ENCODE measurements at places on chromosomes 3 and 15.

- DNase-seq, result peak; percentile 87
Observed at GRCh38 chr3:197298341-197298944, at the start of gene DLG1. TSS of gene DLG1 (minus strand) at chr3:197298612. CDS start at chr3:197297204, 1,408 bp downstream.

DNA sequence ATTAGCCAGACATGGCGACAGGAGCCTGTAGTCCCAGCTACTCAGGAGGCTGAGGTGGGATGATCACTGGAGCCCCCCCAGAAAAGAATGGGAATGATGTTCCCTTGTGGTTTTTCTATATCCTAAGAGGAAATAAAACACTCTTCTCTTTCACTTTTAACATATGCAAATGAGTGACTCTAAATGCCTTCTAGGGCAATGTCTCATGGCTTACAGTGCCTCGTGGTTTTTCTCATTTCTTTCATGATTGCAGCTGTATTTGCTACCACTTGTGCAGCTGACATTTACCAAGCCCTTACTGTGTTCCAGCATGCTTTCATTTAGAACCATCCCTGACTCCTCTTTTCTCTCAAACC lies 26.4 kb downstream of the STOML1 start:
- no peak for DNase-seq

DNA sequence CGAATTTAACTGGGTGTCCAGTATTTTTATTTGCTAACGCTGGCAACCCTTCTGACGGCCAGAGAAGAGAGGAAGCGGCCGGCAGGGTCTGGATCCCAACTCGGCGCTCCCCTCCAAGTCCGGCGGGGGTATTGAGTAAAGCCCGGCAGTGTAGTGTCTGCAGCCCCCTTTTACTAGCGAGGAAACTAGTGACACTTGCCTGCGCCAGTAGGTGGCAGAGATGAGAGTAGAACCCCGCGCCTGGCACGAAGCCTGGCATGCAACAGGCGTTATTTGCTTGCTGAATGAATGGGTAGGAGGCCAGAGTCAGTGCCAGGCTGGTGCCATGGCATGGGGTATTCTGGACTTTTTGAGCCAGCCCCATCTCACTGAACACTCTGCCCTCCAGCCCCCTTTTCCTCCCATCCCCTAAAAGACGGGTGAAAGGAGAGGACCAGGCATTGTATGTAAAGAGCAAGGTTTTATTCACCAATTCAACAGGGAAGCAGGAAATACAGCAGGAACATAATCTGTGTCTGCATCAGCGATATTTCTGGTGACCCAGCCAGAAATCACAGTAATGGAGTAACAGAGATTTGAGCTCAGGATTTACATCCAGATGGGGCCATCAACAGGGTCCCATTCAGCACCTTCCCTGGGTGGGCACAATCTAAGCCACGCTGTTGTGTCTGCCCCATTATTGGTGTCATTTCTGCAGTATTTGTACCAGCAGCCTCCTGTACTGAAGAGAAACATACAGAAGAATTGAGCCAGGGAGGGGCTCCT lies 788 bp upstream of the WDR73 start:
- DNase-seq, result peak; percentile 90

DNA sequence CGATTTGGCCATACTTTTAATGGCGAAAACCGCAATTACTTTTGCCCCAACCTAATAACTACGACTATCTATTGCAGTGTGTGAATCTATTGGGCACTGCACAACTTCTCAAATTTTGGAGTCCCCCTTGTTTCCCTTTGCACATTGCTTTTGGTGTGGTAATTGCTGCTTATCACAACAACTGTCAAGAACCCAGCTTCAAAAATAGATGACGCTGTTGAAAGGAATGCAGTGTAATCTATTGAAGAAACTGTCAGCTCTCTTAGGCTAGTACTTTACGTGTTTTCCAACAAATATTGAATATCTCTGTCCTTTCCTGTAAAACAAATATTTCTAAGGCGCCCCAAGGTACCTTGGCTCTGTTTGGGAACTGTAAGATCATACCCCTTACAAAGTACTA lies 222.8 kb upstream of the UBE2E2 start:
- DNase-seq, result no peak

- DNase-seq, result no peak
Observed at GRCh38 chr3:125107861-125108567, 52.2 kb upstream of the HEG1 start.

DNA sequence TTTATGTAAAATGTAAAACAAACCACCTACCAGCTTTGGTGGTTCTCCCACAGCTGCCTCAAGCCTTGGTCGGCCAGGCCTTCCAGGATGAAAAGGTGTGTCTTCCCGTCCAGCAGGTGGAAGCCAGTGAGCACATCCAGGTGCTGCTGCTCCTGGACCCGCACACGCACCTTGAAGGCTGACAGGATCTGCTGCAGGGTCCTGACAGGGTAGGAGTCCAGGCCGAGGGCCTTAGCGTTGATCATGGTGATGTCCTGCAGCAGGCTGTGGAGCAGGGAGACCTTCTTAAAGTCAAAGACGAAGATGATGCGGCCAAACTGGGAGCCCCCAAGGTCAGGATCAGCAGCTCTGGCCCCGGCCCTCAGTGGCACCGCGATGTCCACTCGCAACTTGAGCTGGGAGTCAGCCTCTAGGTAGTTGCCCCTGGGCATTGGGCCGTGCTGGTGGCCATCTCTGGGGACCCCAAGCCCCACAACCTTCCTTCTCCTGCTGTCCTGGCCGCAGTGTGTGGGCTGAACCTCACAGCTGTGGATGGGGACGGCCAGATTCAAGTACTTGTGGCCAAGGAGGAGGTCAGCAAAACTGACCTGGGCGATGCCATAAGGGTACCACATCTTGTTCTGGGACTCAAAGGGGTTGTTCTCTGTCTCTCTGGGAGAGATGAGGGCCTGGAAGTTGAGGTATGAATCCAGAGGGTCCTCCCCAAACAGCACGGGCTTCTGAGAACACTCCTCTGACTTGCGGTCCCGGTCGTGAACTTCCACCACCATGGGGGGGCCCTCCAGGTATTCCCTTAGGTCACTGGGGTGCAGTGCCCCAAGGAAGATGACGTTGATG lies 48.6 kb downstream of the CFAP92 start:
- no peak for DNase-seq

DNA sequence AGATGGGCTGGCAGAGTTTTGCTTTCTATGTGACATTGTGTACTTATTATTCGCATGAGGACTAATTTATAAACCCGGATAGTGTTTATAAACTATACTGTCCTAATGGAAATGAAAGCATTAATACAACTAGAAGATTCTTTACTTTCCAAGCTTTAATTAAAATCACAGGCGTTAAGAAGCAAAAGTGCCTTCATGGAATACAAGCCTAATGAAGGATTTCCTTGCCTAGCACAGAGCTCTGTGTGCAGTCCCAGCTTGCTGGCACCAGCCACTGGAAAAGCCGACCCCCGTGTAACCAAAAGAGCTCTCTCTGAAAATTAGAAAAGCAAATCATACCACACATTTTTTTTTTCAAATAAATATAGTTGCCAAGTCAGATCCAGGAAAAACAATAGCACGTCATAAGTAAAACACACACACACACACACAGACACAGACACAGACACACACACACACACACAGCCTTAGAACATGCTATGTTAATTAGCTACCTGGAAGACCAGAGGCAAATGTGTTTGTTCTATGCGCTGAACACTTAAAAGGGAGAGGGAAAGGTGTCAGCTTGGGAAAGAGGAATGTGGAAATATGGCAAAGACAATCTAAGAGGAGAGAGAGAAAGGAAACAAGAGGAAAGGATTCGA lies 1084.2 kb downstream of the TUSC7 start:
- DNase-seq, result no peak

DNA sequence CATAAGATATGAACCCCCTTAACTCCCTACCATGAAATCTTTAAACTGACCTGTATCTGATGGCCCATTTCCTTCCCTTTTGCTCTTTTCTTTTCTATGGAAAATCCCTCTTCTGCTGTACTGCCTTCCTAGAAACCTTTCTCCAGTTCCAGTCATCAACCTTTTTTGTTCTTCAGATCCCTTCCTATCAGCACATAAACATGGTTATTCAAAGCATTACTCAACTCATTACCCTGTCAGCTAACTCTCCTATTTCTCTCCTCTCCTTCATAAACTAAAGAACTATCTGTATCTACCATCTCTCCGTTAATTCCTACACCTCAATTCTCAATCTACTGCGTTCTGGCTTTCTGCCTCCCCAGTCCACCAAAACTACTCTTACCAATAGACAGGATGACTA lies 13.0 kb downstream of the TERC start:
- no peak for DNase-seq

- DNase-seq, result no peak
Observed at GRCh38 chr3:50486219-50486888, 17.1 kb downstream of the CACNA2D2 start.

- no peak for DNase-seq
Observed at GRCh38 chr3:24242012-24242698, 252.5 kb downstream of the THRB start.

GRCh38 chr15:70670680-70671079 lies 92.7 kb downstream of the UACA start:
- DNase-seq, result no peak

- DNase-seq, result peak; percentile 46
Observed at GRCh38 chr3:62479326-62479725, 106.0 kb upstream of the FEZF2 start.

GRCh38 chr15:26561896-26562295 lies 211.0 kb downstream of the GABRB3 start:
- DNase-seq, result no peak

- no peak for DNase-seq
Observed at GRCh38 chr15:58406811-58407210, 25.0 kb upstream of the LIPC start.

GRCh38 chr3:158837240-158837639 lies 35.4 kb downstream of the MFSD1 start:
- DNase-seq, result no peak

DNA sequence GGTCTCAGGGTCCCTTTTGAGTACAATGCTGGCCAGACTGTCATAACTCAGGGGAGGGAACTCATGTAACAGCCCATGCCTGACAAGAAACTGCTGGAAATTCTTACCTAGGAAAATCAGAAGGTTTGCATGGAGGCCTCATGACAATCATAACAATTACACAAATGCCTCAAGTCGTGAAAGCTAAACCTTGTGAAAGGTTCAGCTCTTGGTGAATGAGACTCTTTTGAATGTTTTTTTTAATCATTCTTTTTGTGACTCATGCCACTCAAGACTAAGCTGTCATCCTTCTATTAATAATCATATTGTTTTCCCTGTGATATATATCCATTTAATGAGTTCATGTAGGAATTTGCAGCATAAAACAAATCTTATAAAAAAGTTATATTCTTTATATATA lies 61.4 kb upstream of the LEKR1 start:
- no peak for DNase-seq

- peak; percentile 9 for DNase-seq
Observed at GRCh38 chr15:73265536-73266153, 103.1 kb downstream of the HCN4 start.

- DNase-seq, result no peak
Observed at GRCh38 chr3:153679714-153680113, 441.5 kb upstream of the ARHGEF26 start.

DNA sequence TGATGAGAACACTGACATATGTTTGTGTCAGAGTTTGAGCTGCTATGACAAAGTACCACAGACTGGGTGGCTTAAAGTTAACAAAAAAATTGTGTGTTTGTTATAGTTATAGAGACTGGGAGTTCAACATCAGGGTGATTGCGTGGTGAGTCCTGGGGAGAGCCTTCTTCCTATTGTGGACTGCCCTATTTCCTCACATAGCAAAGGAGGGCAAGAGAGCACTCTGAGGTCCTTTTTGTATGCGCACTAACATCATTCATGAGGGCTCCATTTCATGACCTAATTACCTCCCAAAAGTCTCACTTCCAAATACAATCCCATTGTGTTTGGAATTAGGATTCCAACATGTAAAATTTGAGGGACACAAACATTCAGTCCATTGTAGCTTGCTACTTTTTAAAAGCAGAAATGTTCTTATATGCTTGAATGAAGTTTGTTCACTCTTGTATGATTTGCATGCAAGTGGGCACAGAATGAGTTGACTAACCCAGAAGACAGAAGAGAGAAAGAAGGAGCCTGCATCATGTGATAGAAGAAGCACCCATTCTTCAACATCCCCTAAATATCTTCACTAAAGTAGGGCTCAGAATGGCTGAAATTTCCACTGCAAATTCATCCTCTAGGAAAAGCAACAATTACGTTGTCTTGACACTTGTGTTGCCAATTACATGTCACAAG lies 18.9 kb upstream of the ALCAM start:
- DNase-seq, result no peak

- peak; percentile 31 for DNase-seq
Observed at GRCh38 chr3:188097791-188098190, 56.2 kb upstream of the LPP start.

GRCh38 chr3:112047264-112047663 lies 12.7 kb downstream of the TMPRSS7 start:
- no peak for DNase-seq

GRCh38 chr15:76293361-76293760 lies 17.9 kb downstream of the ETFA start:
- peak; percentile 9 for DNase-seq

DNA sequence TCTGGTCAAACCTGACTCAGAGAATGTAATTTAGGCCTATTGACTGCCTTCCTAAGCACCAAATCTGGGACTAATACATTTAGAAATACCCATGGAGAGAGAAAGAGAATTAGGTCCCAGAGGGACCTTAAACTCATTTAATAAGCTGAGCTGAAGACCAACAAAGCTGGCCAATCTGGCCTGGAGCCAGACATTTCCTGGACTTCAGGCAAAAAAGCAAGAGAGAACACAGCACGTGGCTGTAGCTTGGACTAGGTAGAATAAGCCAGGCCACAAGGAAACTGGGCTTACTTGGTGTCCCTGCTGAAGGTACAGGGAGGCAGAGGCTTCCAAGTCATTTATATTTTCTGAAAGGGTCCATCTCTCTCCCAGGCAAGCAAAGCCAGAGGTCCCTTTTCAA lies 88.1 kb downstream of the RTP4 start:
- DNase-seq, result peak; percentile 47

GRCh38 chr15:74799856-74800558 lies 12.6 kb upstream of the LMAN1L start:
- no peak for DNase-seq

- peak; percentile 89 for DNase-seq
Observed at GRCh38 chr15:41557673-41558399, 1.2 kb upstream of the TYRO3 start.

- peak; percentile 75 for DNase-seq
Observed at GRCh38 chr3:184250167-184250828, 826 bp downstream of the EEF1AKMT4 start.

- no peak for DNase-seq
Observed at GRCh38 chr3:67489816-67490215, 164.6 kb downstream of the SUCLG2 start.

DNA sequence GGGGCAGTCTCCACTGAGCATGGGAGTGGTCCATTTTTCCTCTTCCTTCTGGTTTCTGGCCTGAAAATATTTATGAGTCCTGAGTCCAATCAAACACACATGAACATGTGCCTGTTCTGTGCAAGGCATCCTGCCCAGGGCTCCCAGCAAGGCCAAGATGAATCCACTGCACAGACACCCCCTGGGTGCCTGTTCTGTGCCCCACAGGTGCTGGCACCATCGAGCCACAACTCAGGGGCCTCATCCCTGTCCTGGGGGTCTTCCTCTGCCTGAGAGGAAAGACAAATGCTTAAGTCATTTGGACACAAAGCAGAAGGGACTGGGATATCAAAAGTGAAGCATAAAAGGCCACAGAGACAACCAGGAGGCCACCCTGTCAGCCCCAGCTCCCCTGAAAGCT lies 87.4 kb upstream of the IQSEC1 start:
- no peak for DNase-seq

All from putamen (tissue), 1 donor.